ENCODE measurements at places on chromosomes 4 and X.

- peak; percentile 38 for DNase-seq
These were observed 42.8 kb downstream of the IL21 start for GRCh38 chr4:122577808-122578781.

- DNase-seq = no peak
These were observed 10.6 kb downstream of the ASMTL start for GRCh38 chrX:1442016-1442665.

GRCh38 chr4:107806196-107806595, 18.5 kb upstream of the SGMS2 start:
- DNase-seq = no peak

DNA sequence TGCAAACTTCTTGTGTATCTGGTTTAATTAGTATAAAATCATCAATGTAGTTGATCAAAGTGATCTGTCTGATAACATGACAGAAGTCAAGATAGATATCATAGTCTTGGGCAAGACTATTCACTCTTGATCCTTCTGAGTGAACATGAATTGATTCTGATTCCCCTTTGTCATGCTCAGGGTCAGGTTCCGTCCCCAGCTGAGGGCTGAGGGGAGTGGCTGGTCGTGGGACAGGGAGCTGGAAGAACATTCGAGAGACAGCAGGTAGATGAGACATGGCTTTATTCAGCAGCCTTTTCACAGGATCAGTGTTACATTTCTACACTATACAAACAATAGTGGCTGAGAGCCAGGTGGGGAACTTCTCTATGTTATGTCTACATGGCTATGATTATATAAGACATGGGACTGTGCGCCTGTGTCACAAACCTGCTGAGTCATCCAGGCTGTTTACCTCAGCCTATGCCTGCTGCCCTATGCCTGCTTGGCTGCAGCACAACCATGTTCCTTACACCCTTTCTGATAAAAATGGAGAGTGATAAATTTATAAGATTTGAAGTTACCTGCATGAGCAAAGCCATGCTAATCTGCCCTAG, 586.9 kb upstream of the NR3C2 start:
- DNase-seq = peak; percentile 23

DNA sequence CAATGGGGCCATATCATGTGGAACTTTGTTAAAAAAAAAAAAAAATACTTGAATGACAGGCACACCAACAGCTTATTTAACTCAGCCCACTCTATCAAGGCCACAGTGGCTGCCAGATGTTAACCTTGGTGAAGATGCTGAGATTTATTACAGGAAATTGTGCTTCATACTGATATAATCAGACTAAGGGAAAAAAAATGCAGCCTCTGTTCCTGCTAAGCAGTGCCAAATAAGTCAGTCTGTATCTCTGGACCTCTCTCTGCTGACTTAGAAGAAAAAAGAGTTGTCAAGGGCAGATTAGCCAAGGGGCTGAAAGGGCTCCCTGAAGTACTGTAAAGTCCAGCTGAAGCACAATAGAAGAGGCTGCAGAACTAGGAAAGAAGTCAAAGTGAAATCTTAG, 677.7 kb upstream of the HTR2C start:
- no peak for DNase-seq

- DNase-seq = no peak
These were observed 53.5 kb upstream of the TBC1D9 start for GRCh38 chr4:140809676-140810075.

DNA sequence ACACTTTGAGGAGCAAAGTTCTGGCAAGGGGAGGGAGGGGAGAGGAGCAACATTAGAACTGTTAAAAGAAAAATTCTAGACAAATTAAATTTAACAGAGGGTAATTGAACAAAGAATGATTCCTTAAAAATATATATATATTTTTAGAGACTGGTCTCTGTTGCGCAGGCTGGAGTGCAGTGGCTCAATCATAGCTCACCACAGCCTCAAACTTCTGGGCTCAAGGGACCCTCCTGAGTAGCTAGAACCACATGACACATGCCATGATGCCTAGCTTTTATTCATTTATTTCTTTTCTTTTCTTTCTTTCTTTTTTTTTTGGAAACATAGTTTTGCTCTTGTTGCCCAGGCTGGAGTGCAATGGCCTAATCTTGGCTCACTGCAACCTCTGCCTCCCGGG, 19.1 kb upstream of the SPINK2 start:
- no peak for DNase-seq

DNA sequence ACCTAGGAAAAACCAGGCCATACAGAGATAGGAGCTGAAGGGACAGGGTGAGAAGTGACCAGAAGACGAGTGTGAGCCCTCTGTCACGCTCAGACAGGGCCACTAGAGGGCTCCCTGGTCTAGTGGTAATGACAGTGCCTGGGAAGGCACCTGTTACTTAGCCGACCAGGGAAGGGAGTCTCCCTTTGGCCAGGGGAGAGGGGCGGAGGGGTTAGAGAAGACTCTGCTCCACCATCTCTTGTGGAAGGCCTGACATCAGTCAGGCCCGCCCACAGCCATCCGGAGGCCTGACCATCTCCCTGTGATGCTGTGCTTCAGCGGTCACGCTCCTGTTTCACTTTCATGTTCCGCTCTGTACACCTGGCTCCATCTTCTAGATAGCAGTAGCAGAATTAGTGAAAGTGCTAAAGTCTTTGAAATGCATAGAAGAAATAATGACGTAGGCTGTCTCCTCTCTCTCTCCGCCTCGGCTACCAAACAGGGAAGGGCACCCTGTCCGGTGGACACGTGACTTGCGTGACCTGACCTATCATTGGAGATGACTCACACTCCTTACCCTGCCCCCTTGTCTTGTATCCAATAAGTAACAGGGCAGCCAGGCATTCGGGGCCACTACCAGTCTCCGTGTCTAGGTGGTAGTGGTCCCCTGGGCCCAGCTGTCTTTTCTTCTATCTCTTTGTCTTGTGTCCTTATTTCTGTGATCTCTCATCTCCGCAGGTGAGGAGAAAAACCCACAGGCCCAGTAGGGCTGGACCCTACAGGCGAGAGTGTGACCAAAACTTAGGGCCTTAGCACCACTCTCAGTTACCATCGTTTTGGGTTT, 26.7 kb downstream of the HTT-AS start:
- peak; percentile 39 for DNase-seq

DNA sequence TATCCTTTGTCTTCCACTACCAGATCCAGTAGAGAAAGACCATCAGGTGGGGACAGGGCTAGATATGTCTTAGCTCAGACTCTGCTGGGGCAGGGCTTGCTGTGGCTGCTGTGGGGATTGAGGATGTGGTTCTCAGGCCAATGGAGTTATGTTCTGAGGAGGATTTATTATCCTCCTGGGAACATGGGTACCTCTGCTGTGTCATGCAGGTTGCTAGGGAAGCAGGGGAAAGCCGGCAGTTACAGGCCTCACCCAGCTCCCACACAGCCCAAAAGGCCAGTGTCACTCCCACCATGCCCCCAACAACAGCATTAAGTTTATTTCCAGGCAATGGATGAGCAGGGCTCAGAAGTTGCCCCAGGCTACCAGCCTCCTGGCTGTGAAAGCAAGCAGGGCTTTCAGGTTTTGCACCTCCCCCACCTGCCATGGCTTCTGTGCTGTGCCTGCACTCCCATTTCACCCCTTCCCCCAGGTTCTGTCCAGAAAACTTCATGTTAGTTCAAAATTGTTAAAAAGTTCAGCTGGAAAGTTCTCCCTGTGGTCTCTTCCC, 879.9 kb downstream of the ARAP2 start:
- no peak for DNase-seq

DNA sequence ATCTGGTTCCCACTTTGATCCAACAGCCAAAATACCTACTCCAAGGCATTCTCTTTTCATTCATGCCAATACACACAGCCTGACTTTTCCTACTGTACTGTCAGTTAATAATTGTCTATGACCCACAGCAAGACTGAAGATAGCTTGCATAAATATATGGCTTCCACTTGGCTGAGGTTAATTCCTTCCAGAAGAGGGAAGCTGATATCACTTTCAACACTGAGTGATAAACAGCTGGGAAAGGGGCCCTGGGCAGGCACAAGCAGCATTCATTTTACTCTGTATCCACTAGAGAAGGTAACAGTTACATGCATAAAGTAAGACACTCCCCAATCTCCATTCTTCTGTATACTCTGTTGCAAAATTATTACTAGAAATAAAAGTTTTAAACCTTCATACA, 200.2 kb upstream of the UGT8 start:
- no peak for DNase-seq

DNA sequence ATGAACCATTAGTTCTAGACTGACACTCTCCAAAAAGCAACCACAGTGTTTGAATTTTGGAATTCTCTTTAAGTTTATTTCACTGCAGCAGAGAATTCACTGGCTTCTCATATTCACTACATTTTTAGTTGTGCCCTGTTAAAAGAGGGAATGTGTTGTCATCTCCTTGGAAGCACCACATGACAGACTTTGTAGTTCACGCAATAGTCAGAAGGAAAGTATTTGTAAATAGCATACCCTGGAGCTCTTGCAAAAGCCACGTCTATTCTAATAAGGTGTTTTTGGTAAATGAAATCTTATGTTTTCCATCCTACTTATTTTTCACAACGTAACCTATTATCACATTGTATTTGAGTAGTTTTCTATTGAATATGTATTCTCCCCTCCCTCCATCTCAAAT, 25.8 kb downstream of the DOCK11 start:
- DNase-seq = peak; percentile 76

GRCh38 chr4:6845027-6845426, 62.5 kb downstream of the KIAA0232 start:
- no peak for DNase-seq

- DNase-seq = peak; percentile 33
These were observed 694.8 kb upstream of the INTU start for GRCh38 chr4:126937846-126938422.

GRCh38 chr4:10380735-10381134, 76.5 kb downstream of the ZNF518B start:
- DNase-seq = no peak

GRCh38 chr4:72302981-72303704, 265.9 kb downstream of the ADAMTS3 start:
- DNase-seq = peak; percentile 35

- no peak for DNase-seq
These were observed 3.0 kb upstream of the SLC2A9 start for GRCh38 chr4:10024303-10024702.

DNA sequence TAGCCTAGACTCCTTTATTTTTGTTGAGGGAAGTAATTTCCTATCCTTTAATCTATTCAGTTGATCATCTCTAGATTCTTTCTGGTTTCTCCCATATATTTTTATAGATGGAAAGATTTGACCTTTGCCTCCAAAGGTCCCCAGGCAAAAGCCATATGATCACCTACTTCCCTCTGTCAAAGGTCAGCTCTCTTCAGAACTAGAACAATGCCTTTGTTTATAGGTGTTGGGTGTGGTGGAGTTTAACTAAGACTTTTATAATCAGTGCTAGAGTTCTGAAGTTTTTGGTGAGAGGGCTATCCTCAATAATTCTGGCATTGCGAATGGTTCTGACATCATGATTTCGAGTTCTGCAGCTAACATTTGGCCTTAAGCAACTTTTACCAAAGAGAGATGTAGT, 19.0 kb upstream of the DCAF8L2 start:
- no peak for DNase-seq

DNA sequence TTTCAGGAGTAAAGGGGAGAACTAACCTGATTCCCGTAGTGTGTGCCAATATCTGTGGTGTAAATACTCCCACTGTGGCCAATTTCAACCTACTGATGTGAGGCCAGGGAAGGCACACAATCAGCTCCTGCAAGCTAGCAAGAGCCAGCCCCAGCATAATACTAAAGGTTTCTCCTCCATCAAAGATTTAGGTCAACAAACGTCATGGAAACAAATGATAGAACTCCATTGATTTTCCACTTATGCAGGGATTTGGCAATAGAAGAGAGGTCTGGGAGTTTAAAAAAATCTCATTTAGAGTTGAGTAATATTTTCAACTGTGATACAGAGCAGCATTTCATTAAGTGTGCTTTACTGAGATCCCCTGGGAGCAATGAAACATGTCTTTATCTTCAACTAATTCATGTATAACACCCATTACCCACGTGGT, 15.8 kb upstream of the VEGFD start:
- no peak for DNase-seq

- DNase-seq = no peak
These were observed 44.2 kb downstream of the RTL9 start for GRCh38 chrX:110402850-110403221.

DNA sequence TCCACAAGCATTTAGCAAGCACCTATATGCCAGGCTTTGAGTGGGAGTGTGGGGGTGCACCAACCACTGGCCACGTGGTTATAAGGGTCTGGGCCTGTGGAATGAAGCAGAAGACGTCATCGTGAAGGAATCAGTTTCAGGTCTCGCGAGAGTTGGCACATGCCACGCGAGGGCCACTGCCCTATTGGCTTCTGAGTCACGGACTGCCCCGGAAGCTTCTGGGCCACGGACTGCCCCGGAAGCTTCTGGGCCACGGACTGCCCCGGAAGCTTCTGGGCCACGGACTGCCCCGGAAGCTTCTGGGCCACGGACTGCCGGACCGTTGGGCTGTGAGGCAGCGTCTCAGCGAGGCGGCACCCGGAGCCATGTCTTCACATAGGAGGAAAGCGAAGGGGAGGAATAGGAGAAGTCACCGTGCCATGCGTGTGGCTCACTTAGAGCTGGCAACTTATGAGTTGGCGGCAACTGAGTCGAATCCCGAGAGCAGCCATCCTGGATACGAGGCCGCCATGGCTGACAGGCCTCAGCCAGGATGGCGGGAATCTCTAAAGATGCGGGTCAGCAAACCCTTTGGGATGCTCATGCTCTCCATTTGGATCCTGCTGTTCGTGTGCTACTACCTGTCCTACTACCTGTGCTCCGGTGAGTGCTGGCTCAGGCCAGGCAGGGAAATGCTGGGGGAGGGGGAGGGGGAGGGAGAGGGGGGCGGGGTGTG, at the start of gene FMR1NB:
Gene FMR1NB (plus strand): TSS at position 300 of the 715 bp plus-strand sequence. CDS start 66 bp downstream, at position 366.
- DNase-seq = no peak

DNA sequence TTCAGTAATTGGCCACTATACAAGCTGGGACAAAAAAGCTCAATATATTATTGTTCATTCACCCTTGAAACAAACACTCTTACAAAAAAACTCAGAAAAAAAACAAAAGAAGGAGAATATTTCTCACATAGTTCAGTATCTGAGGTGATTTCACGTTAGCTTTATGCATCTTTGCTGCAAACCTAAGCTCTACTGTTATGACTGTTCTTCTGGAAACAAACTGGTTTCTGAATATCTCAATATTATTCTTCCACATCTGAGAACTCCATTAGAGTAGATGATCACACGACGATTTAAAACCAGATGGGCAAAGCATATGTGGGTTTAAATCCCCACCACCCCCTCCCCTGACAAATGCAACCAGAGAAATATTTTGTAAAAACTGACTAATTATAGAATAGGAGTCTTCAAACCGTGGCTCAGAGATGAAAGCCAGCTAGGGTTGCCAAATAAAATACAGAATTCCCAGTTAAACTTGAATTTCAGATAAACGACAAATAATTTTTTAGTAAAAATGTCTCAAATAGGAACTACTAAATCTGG, 182.0 kb upstream of the FAM241A start:
- no peak for DNase-seq
